Activated T-helper 1 cell treated with Interleukin-2 at 50 U/mL for 16 hours (primary cell): ENCODE measurements at places on chromosomes 7 and 10.

DNA sequence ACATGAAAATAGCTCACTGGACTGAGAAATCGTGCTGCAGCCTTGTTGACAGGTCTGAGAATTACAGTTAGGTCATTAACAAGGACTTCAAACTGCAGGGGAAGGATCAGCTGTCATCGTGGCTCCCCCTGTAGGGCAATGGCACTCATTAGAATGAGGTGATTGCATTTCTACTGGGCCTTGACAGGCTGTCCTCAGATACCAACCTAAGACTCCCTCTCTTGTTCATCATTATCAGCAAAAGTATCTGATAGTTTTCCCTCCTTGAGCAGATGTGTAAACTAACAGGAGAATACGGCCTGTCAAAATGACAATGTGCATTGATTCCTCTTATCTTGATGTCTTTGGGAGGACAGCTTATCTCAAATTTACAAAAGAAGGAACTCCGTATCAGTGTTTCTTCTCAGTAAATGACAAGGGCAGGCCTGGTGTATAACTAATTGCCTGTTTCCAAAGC, 648.5 kb upstream of the LRRN3 start:
- DNase-seq, result no peak

DNA sequence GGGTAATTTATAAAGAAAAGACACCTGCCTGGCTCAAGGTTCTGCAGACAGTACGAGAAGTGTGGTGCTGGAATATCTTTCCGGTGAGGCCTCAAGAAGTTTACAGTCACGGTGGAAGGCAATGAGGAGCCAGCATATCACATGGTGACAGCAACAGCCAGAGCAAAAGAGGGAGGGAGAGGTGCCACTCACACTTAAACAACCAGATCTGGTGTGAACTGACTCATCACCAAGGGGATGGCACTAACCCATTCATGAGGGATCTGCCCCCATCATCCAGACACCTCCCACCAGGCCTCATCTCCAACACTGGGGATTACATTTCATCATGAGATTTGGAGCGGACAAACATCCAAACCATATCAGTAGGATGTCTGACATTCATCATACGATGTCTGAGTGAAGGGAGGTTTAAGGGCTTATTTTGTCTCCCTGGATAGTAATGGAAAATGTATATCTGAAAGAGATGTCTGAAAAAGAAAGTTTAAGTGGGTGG, 23.5 kb upstream of the KBTBD2 start:
- DNase-seq, result no peak

GRCh38 chr7:12007576-12007975, 175.6 kb upstream of the THSD7A start:
- no peak for DNase-seq

DNA sequence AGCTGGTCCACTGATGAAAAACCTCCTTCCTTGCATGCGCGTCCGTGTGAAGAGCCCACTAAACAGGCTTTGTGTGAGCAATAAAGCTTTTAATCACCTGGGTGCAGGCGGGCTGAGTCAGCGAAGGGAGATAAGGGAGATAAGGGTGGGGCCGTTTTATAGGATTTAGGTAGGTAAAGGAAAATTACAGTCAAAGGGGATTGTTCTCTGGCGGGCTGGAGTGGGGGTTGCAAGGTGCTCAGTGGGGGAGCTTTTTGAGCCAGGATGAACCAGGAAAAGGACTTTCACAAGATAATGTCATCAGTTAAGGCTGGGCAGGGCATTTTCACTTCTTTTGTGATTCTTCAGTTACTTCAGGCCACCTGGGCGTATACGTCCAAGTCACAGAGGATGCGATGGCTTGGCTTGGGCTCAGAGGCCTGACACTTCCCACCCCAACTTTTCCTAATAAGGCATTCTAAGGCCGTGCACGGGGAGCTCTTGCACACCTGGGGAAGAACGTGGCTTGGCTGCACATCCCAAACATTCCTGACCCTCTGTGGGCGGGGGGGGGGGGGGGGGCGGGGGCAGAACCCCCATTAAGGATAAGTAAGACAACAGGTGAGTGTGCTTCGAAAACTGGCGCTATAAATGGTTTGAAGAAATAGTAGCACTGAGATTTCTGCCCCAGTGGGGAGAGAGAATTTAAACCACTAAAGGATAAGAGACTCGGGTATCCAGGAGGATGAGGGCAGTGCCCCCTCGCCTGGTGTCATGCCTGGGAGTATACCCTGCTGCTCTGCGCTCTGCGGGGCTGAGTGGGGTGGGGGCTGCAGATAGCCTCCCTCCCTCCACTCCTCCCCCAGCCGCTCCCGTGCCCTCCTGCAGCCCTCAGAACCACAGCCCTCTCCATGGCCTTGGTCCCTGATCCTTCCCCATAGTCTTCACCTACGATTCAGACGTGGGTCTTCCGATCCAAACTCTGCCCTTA, 217.6 kb downstream of the MLLT10 start:
- no peak for DNase-seq

DNA sequence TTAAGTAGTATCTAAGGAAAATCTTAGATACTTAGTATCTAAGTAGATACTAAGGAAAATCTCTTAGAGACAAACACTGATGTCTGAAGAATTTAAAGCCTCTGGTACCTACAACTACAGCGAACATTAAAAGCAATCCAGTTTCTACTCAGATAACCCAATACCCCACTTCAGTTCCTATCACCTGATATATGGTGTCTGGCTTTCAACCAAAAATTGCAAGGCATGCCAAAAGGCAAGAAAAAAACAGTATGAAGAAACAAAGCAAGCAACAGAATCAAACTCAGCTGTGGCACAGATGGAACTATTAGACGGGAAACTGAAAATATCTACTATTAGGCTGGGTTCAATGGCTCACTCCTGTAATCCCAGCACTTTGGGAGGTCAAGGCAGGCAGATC, 31.1 kb downstream of the ARHGAP12 start:
- DNase-seq, result no peak

- DNase-seq, result no peak
Observed at GRCh38 chr7:114554781-114555537, 140.3 kb downstream of the FOXP2 start.

GRCh38 chr7:110994028-110994967, 96.6 kb upstream of the LRRN3 start:
- no peak for DNase-seq

DNA sequence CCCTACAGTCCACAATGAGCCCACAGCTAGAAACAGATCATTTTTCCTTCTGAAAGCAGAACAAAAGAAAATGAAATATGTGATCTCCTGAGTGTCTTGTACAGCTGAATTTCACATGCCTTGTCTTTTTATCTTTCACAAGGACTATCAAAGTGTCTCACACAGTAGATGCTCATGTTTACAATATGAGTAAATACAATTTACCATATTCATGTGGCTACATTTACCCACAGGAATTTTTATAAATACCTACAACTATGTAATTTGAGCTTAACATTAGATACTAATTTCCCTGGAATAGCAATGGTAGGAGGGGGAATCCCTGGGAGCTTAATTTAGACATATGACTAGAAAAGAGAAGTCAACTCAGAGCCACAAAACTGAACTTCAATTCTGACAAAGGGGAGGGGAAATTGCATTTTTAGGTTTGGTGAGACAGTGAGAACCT, 186.2 kb downstream of the MACC1 start:
- DNase-seq, result no peak

DNA sequence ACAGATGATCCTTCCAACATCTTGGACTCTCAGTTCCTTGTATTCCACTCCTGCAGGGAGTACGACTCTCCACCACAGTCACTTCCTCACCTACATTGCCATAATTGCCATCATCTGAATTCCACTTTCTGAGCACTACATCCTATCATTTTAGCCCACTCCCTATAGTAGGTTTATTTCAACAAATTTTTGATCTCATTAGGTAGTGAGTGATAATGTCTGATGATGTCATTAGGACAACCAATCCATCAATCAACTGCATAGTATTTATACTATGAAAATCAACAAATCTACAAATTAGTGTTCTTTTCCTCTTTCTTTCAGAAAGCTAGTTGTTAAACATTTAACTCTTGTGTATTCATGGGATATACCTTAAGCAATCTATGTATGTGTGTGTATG, 13.7 kb upstream of the TRA2A start:
- no peak for DNase-seq

GRCh38 chr7:18531539-18531938, 36.0 kb downstream of the HDAC9 start:
- DNase-seq, result no peak

- DNase-seq, result no peak
Observed at GRCh38 chr10:131655101-131655849, 245.5 kb upstream of the PPP2R2D start.

DNA sequence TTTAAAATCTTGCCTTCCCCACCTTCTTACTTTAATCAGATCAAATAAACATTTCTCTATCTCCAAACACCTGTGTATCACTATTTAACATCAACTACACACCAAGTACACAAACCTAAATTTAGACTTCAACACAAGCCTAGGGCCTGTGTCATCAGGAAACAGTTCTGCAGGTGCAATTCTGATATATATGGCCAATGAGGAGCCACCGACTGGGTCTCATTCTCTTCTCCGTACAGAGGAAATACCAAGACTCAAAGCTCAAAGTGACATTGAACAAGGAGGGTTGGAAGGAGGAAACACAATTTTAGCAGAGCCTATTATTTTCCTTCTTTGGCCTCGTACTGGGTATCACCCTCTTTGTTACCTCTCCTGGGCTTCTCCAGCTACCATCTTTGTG, 152.6 kb upstream of the PRR15 start:
- DNase-seq, result no peak

DNA sequence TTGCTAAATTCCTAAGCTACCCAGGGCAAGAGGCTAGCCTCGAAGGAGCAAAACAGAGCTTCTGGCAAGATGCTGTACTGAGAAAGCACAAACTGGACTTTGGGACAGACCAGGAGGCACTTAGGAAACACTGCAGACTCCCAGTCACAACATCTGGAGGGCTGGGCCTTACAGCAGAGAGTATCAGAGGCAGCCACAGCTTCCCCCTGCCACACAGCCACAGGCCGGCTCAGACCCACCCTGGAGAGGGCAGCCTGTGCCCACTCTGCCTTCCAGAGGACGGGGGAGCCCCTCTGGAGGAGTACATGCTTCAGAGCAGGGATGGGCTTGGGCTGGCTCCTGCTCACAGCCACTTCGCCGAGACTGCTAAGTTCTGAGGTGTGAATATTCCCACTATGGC, 17.4 kb downstream of the ESYT2 start:
- DNase-seq, result no peak
